ENCODE measurements at places on chromosomes 1 and 21.

GRCh38 chr1:16351456-16351993, 755 bp downstream of the FBXO42 start:
- DNase-seq = peak; percentile 29

DNA sequence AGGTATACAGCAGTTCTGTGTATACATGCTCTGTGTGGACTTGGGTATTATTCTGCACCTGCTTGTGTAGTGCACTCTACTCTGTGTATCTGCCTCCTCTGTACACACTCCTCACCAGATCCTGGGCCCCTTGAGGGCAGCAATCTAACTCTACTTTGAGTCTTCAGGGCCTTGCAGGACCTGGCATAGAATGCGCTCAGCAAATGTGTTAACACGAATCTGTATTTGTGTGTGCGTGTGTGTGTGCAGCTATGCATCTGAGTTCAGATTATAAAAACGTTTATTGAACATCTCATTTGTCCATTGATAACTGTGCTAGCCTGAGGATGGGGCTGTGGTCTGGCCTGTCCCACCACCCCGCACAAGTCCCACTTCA, 3.9 kb upstream of the MEF2D start:
- DNase-seq = peak; percentile 73

- no peak for DNase-seq
These were observed 29.4 kb downstream of the OLFML2B start for GRCh38 chr1:161994175-161994668.

- DNase-seq = no peak
These were observed 64.8 kb downstream of the PRDM2 start for GRCh38 chr1:13764588-13765332.

- no peak for DNase-seq
These were observed 66.7 kb downstream of the KLHDC7A start for GRCh38 chr1:18547460-18547859.

GRCh38 chr1:33220676-33221384, 35.5 kb upstream of the ZNF362 start:
- no peak for DNase-seq

DNA sequence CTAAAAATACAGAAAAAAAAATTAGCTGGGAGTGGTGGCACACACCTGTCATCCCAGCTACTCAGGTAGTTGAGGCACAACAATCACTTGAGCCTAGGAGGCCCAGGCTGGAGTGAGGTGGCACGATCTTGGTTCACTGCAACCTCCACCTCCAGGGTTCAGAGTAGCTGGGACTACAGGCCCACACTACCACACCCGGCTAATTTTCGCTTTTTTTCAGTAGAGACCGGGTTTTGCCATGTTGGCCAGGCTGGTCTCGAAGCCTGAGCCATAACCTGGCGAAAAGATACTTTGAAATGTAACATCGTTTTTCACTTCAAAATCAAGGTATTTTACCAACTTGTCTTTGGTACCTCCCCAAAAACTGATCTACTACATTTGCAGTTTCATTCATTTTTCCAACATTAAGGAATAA, 6.1 kb downstream of the GAS5 start:
- DNase-seq = peak; percentile 28

GRCh38 chr1:193589597-193590040, 403.2 kb upstream of the B3GALT2 start:
- DNase-seq = no peak

DNA sequence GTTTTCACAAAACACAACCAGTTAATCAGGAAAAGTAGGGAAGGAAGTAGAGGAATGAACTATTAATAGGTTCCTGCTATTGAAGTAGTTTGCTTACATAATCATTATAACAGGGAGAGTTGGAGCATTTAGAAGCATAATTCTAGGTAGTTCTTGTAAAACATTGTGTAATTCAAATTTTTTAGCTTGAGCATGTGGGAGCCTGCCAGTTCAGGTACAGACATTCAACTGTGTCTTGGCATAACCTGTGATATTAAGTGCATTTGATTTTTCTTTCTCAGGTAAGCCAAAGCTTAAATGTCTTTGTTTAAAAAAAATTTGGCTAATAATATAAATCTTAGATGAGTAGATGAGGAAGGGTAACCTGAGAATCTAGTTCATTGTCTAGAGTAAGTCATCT, 3.4 kb downstream of the YTHDF2 start:
- no peak for DNase-seq

DNA sequence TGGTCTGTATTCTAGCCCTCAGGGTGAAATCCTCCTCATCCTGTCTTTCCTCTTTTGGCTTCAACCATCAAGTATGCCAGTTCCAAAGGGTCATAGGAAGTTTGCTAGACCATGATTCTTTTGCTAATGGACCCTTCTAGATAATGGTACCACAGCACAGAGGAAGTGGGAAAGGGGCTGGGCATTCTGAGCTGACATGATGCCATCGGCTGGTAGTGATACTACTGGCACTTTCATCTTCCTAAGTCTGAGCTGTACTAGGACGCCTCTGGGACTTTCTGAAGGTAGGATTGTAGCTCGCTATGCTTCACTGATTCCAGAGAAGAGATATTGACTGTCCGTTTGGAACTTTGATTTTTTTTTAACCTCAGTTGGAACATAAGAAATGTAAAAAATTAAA, 11.4 kb downstream of the FASLG start:
- no peak for DNase-seq

GRCh38 chr21:45305836-45306235, 18.1 kb upstream of the POFUT2 start:
- DNase-seq = no peak

- no peak for DNase-seq
These were observed 59.9 kb downstream of the JAK1 start for GRCh38 chr1:64906447-64906846.

DNA sequence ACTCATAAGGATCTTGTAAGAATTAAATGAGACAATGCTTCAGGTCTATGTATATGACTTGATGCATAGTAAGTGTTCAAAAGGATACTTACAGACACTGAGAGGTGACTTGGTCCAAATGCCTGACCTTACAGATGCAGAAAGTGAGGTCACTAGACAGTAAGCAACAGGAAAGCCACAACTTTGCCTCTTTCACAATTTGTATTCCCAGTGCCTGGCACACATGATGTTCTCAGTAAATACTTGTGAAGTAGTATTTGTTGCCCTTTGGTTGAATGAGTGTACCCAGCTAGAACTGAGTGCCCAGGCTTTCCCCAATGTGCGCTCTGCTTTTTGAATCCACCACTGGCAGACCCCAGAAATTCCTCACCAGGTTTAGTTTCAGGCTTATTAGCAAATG, 105.1 kb downstream of the BEND5 start:
- DNase-seq = no peak

DNA sequence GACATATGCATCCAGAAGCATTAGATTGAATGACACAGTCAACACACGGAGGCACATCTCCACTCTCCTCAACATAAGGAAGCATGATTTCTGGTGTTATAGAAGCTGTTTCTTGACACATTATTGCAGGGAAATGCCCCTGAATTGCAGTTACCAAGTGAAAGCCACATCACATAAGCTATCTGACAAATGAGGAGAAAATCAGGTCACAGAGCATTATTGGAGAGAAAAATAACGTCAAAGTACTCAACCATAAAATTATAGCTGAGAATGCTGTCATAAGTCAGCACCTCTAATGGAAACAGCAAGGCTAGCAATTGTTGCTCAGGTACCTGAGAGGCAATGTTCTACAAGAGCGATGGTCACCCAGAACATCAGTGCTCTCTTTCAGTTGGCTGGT, 169.9 kb upstream of the PALMD start:
- DNase-seq = no peak

DNA sequence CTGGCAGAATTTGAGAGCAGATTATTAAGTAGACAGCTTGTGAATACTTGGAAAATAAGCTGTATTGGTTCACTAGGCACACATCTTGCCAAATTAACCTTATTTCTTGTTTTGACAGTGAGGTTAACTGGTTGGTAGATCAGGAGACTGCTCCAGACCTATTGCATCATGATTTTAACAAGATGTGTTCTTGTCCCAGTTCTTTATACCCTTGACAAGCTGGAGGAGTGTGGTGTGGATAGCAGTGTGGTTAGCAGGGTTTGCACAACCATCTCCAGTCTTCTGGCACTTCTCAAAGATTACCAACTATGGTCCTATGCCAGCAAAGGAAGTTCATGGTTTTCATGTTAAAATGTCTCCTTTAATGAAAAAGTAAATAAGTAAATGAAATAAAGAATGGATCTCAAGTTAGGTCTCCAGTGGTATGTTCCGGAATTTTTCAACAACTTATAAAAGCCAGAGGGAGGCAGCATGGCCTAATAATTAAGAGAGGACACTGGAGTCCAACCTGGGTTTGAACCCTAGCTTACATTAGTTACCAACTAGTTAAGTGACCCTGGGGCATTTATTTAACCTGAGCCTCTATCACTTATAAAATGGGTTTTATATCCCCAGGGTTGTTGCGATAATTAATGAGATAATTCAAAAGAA, 34.1 kb downstream of the DDX20 start:
- no peak for DNase-seq

DNA sequence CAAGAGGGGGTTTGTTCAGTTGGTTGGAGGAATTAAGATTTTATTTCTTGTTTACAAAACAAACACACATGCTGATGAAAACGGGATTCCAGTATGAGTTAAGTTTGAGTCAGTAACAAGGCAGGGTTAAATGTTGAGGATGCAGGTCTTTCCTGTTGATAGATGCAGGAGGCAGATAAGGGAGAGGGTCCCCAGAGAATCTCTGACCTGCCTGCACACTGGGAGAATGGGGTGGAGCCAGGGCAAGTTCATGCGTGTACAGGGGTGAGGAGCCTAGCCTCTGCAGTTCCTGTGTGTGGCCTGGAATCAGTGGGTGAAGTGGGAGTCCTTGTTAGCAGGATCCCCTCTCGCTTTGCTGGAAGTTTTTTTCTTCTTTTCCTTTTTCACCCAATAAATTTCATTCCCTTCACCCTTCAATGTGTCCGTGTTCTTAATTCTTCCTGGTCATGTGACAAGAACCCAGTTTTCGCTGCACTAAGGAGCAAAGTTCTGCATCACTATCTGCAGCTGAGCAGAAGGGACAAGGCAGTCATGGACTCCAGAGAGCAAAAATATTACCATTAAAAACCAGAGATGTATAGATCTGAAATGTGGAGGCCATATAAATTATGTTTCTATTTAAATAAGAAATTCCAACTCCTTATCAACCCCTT, 69.9 kb upstream of the MARK1 start:
- DNase-seq = no peak

DNA sequence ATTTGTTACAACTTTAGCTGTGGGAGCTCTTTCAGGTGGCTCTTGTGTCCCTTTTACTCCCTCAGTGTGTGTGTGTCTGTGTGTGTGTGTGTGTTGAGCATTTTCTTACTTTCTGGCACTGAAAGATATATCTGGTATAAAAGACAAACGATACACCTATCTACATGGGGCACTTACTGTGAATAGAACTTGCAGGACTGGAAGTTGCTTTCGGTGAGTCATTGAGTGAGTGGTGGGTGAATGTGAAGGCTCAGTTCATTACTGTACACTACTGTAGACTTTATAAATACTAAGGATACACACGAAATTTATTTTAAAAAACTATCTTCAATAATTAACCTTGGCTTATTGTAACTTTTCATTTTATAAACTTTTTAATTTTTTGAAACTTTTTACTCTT, 38.7 kb downstream of the BTBD8 start:
- no peak for DNase-seq

DNA sequence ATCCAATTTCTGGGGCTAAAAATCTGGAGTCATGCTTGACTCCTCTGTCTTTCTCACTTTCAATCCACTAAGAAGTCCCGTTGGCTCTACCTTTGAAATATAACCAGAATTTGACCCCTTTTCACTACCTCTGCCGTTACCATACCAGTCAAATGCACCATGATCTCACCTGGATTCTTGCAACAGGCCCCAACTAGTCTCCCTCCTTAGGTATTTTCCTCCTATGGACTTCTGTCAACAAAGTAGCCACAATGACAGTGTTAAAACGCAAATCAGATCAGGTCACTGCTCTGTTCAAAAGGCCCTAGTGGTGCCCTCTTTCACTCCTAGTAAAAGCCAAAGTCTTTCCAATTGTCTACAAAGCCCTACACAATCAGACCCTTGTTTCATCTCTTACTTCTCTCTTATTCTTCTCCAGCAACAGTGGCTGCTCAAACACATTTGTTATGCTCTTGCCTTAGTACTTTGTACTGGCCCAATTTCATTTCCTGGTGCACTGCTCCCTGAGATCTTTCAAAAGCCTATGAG, 35.7 kb upstream of the AGL start:
- DNase-seq = no peak

- DNase-seq = no peak
These were observed 158.4 kb downstream of the TRABD2B start for GRCh38 chr1:47838562-47839432.

- DNase-seq = no peak
These were observed 1.4 kb downstream of the LDLRAP1 start for GRCh38 chr1:25544819-25545218.

- DNase-seq = no peak
These were observed 142.5 kb downstream of the ZNF648 start for GRCh38 chr1:181918880-181919525.

GRCh38 chr1:181079382-181079781, 9.1 kb upstream of the IER5 start:
- DNase-seq = no peak

- no peak for DNase-seq
These were observed 644.6 kb upstream of the TMPRSS15 start for GRCh38 chr21:19048098-19048672.

- DNase-seq = no peak
These were observed 222.2 kb downstream of the ASTN1 start for GRCh38 chr1:176942346-176942745.

- no peak for DNase-seq
These were observed 245.3 kb downstream of the RERE start for GRCh38 chr1:8572106-8572505.

DNA sequence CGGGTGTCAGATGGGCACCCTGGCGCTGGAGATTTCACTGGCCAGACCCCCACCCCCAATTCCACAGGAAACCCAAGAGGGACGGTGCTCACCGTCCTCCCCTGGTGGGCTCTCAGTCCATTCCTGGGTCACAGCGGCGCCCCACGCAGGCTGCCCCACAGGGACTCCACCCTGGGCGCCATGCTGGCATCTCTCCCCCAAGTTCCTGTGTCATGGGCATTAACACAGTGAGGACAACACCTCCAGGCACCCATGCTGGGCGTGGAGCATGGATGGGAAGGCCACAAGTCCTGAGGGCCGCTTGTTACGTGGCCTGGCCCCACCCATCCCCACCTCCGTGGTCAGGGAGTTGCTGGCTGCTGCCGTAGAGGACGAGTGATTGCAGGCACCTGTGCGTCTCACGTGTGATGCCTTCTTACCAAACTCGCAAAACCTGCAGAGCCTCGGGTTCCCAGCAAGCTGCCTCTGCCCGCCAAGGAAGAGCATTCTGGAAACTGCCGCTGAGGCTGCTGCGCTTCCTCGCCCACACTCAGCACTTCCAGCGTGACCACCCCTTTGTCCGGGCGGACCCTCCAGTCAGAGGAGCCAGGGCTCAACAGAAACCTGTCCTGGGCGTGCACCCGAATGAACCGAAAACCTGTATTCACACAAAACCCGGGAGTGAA, 60.3 kb downstream of the SLX9 start:
- DNase-seq = no peak

GRCh38 chr1:79124756-79125155, 118.2 kb upstream of the ADGRL4 start:
- no peak for DNase-seq

Data from RPMI8226 (cell line).